ENCODE measurements at places on chromosomes 2 and 18. TPM values are rescaled to one million over a fixed set of nuclear protein-coding genes. Genes with fewer than 3 reads are reported as not detected.
A peak's percentile ranks its signal among the peaks of the same experiment; 100 is the strongest.

- DNase-seq, result no peak
Observed at GRCh38 chr2:136250131-136250530, 132.2 kb upstream of the CXCR4 start.

- peak; percentile 18 for DNase-seq
Observed at GRCh38 chr2:145760781-145761649, 1241.1 kb upstream of the ZEB2 start.

DNA sequence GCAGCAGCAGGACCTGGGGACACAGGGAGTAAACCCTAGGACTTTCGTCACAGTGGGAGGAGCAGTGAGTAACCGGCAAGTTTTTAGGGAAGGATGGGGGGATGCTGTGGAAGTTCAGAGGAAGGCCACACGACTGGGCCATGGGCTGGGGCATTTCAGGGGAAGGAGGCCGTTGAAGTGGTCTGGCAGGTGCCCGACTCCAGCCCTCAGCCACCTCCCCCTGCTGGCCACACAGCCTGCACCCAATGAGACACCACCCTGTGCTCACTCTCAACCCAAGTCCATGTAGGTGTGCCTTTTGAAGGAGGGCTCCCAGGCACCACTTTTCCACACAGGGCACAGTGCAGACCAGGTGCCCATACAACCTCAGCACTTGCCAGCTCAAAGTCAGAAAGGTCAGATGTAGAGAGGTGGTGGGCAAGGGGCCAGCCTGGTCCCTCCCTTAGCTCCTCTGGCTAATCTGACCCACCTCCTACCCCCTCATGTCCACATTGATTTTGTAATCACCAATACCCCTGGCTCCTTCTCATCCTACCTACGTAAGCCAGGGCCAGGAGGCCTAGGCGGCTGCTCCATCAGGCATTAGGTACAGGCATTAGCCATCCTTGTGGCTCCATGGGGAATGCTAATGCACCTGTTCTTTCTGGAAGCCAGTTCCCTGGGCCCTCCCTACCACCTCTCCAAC is 211.2 kb downstream of the SMAD2 start:
- no peak for DNase-seq

- DNase-seq, result no peak
Observed at GRCh38 chr2:30680121-30680520, 127.1 kb downstream of the CAPN13 start.

- no peak for DNase-seq
Observed at GRCh38 chr2:150548527-150548926, 61.1 kb upstream of the RND3 start.

DNA sequence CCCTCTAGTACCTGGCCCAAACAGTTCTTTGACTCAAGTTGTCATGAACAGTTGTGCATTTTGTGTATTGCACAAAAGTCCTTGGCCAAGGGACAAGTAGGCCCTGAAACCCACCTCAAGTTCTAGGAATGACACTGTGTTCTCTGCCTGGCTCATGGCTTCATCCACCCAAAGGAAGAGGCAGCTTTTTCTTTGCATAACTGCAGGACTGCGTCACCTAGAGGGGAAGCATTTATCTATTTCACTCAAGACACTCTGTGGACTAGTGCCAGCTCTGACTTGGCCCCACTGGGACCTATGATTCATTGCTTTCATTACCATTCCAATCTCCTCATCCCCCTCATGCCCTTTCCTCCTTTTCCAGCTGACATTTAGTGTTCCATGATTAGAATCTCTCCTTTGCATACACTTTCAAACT is 119.3 kb upstream of the SIX2 start:
- peak; percentile 61 for DNase-seq

Gene IL36A
- not detected for total RNA-seq

DNA sequence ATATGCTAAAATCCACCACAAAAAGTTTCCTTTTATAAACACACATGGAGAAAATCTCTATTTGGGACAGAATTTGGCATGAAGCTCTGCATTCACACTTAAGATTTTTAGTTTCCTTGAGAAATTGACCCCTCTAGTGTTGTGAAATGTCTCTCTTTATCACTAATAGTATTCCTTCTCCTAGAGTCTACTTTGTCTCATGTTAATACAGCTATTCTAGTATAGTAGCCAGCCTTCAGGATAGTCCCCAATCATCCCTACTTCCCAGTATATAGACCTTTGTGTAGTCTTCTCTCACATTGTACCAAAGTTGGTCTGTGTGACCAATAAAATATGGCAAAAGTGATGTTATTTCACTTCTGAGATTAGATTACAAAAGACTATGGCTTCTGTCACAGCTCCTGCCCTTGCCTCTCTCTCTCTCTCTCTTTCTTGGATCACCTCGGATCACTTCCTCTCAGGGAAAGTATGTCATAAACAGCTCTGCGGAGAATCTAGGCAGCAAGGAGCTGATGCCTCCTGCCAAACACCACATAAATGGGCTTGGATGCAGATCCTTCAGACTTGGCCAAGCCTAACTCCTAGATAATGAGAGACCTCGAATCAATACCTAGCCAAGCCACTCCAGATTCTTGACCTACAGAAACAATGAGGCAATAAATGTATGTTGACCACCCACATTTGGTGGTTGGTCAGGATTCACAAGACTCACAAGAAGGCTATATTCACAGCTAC is 59.7 kb upstream of the NABP1 start:
- DNase-seq, result no peak

Gene REG3A
- 1.9 TPM for total RNA-seq

DNA sequence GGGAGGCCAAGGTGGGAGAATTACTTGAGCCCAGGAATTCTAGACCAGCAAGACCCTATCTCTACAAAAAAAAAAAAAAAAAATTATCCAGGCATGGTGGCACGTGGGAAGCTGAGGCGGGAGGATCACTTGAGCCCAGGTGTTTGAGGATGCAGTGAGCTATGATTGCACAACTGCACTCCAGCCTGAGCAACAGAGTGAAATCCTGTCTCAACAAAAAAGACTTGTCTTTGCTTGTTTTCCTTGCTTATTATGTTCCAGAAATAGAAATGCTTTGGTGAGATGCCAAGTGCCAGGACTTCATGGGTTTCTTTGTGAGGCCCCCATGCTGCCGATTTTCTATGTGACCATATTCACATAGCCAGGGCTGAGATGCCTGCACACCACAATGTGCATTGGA is 9.0 kb downstream of the DCDC2C start:
- DNase-seq, result no peak

Gene KRTCAP3
- total RNA-seq, result 0.82 TPM

DNA sequence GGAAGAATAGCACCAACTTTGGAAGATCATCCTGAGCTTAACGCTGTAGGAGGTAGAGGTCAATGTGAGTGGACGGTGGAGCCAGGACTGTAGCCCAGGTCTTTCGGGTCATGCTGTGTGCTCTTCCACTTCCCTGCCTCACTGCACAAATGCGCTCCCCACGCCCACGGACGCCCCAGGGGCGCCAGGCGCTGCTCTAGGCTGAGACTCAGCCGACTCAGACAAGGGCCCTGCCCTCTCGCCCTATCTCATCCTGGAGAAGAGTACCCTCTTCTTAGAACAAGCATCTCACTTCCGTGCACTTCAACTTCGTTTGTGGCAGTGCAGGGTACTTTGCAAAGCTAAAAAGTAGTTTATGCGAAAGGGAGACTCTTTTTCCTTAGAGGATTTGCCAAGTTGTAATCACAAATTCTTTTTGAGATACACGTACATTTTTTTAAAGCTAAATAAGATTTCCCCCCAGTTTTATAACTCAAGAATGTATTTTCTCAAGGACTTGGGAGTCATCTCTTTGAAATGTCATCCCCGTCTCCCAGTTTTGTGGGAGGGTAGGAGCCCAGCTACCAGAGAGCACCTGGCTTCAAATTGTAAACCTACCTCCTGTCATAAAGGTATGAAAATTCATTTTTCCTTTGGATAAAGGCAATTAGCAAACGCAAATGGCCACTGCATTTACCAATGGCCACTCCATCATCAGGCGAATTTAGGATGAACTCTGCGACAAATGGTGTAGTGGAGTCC is 1.2 kb upstream of the PRELID3A start:
- no peak for DNase-seq

Gene ACMSD
- not detected for total RNA-seq

Gene CHRND
- total RNA-seq, result not detected

- peak; percentile 75 for DNase-seq
Observed at GRCh38 chr2:242020196-242021004, 150.9 kb downstream of the RTP5 start.

DNA sequence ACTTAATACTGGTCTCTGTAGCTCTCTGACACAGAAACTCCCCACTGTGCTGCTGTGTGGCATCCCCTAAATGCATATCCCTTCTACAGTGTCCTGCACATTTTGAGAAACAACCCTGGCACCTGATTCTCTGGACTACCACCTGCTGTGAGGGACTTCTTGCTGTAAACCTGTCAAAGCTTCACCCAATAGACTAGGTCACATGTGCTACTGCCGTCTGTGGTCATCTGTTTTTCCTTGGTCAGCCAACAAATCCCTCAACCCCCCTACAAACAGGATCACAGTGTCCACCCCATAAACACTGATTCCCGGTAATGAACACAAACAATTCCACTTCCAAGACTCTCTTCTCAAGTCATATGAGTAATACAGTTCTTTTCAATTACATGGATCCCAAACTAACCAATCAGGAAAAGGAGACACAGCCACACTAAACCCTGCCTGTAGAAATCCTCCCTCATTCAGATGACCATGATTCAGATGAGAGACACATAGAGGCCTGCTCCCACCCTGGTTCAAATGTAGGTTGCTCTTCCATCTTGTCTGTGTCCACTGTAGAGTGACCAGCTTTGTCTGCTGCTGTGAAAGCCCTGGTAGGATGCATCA is 1157.4 kb downstream of the RPIA start:
- DNase-seq, result no peak

GRCh38 chr2:174585146-174585545 is 12.5 kb downstream of the WIPF1 start:
- DNase-seq, result no peak

DNA sequence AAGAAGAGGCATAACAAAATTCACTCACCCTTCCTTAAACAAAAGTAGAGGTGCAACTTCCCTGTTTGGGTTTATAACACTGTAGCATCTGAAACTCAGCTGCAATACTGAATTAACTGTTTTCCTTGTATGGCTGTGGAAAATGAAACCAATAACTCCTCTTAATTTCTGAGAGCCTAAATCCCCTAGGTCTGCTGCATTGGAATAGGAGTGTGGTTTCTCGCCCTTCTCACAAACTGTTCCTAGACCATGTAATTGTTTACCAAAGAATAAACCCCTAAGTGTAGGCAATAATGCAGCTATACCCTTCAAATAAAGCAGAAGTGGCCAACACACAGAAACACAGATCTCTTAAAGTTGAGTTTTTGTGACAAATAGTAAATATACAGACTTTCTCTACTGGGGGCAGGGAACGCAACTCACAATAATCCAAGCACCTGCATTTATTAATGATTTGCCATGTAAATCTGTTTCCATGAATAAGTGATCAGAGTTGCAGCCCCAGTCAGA is 52.0 kb downstream of the RASGRP3 start:
- no peak for DNase-seq

DNA sequence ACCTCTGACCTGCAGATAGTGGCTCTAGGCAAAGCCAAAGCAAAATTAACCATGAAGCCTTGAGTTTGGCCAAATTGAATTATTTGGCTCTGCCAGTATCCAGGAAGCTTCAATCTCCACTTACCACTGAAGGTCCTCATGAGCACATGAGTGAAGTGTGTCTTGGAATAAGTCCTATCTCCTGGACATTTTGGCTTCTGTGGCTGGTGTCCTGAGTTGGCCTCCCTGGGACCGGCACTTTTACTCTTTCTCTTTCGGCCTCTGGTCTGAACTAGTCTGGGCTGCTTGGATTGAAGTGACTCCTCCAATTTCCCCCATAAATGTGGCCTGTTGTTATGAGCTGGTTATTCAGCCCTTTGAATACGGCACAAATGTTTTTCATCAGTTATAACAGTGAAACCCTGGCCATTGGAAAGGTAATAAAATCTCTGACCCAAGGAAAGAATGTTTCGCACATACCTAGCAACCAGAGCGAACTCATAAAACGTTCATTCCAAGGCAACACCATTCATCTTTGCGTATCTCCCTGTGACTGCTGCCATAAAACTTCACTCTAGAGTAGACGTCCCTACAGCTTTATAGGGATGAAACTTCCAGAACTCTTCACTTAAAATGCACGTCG is 216.4 kb downstream of the LPIN1 start:
- DNase-seq, result peak; percentile 25

Gene SLC9A2
- total RNA-seq, result not detected

Gene DNAJC27
- total RNA-seq, result 8.9 TPM

- DNase-seq, result no peak
Observed at GRCh38 chr18:6323319-6323889, 91.3 kb downstream of the L3MBTL4 start.

- no peak for DNase-seq
Observed at GRCh38 chr18:59232309-59233016, 12.5 kb downstream of the GRP start.

DNA sequence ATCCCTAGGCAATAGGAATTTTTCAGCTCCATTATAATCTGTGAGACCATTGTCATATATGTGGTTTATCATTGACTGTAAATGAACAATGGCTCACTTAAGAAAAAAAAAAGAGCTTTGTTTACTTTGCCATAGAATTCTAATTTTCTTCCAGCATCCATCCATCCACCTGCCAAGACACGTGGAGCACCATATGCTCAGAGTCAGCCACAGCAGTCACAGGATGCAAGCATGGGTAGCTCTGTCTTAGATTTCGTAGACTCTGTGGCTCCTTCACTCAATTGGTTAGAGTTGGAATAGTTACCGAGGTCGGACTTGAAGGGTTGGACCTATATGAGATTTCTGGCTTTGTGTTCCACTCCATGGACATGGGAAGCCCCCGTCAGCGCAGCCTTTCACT is 75.6 kb downstream of the COA5 start:
- no peak for DNase-seq

Gene LIMS3
- 3.3 TPM for total RNA-seq

Gene DES
- 6,970 TPM for total RNA-seq

Gene DPYSL5
- total RNA-seq, result not detected

DNA sequence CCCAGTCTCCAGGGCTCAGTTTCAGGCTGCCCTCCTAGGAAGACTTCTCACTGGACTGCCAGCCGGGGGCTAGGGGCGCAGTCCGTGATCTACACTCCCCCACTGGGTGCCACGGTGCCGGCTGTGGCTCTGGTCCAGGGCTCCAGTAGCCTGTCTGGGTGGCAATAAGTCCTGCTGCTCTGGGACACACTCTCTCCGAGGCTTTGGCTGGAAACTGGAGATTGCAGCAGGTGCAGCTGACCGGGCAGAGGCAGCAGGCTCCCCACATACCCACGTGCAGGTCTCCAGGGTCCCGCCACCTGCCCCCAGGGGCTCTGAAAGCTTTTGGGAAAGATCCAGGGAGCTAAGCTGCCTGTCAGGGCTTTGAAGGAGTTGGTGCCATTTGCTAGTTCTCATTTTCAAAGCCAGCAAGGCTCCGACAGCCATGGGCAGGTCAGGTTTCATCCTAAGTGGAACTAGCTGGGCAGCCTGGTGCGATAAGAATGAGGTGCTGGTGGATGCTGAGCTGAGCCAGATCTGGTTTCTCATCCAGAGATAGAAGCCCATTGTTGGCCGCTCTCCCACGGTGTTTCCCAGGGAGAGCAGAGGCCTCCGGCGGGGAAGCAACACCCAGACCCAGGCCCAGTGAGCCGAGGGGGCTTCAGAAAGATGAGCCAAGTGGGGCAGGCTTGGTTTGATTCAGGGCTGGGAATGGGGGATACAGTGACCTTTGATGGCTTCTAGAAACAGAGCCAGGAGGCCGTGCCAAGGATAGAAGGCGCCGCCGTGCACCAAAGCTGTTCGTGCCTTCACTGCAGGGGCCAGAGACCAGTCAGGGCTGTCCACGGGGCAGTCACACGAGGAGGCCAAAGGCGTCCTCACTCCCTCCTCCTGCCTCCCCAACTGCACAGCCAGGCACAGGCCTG is 141.7 kb upstream of the GPC1 start:
- peak; percentile 76 for DNase-seq

GRCh38 chr2:65528241-65528574 is 95.8 kb upstream of the SPRED2 start:
- DNase-seq, result no peak

Gene DPY30
- 45.7 TPM for total RNA-seq
